Nucleus accumbens (tissue), 56 donors: ENCODE measurements at places on chromosomes 3 and 15.

DNA sequence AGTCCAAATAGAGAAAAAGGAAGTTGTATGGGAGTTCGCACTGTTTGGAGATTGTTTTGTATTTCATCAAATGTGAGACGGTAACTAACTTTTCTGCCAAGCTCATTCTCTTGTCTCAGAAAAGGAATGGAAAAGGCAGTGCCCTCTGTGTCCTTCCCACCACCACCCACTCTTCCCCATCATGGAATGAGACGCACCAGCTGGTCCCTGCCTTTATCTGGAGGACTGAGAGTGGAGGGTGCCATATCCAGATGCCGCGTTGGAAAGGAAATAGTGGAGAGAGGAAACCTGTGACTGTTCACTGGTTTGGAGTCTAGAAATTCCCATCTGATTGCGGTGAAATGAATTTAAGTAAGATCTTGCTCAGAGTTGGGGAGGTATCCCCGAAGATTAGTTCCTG lies 3.7 kb upstream of the CCK start:
- DNase-seq: no peak

GRCh38 chr15:99279827-99280226 lies 28.5 kb downstream of the LRRC28 start:
- no peak for DNase-seq

- no peak for DNase-seq
Measured at GRCh38 chr15:74389241-74390048, 22.0 kb upstream of the CYP11A1 start.

DNA sequence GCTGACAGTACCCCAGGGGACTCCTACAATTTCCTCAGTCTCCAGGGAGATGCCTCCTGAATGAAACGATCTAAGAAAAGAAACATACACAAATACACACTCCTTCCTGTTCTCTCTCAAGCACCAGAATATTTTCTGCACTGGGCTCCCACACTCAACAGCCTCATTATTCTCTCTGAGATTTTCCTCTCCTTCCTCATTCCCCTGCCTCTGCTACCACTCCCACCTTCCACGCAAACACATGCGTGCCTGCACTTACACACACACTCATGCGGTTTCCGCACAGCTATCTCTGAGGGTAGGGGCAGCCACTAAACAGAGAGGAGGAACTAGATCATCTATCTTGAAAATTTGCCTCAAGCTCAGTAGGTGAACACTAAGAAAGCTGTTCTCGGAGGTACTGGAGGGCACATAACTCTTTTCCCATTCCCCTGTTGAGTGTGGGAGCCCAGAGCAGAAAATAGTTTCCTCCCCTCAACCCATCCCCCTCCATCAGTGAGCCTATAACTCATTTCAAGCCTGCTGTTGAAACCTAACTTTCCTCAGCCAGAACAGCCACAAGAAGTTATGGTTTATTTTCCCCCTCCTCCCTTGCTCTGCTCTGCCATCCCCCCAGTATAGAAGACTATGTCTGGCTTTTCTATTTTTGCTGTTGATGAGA lies 30.5 kb upstream of the TIPARP start:
- DNase-seq: no peak

DNA sequence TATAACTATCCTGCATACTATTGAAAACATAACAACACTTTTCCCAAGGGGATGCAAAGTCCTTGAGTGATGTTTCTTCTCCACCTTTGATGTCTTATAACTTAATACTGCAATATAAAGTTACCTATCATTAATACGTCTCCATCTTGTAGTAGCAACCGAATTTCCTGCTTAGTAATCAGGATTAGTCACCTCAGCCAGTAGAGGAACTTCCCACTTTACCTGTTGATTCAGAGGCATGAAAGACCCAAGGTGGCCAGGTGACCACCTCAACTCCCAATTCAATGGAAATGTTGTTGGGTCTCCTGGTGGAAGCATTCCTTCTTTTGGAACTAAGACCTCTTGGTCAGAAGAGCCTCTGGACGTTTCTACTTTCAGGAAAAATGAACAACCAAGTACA lies 3.5 kb upstream of the TMCC1 start:
- DNase-seq: no peak

DNA sequence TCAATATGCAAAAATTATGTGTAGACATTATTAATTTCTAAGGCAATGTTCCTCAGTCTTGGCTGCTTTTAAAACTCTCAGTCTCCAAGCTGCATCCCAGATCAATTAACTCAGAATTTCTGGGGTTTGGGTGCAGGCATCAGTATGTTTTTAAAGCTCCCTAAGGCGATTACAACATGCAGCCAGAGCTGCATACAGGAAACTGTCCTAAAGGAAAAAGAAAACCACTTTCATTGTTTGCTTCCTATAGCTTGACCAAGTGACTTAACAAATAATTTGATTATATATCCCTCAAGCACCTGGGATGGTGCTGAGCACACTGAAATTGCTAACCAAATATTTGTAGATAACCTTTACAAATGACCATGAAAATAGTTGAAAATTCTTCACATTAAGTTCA lies 194.7 kb downstream of the DTWD1 start:
- DNase-seq: no peak

GRCh38 chr3:156834435-156834834 lies 8.3 kb downstream of the LEKR1 start:
- DNase-seq: no peak

DNA sequence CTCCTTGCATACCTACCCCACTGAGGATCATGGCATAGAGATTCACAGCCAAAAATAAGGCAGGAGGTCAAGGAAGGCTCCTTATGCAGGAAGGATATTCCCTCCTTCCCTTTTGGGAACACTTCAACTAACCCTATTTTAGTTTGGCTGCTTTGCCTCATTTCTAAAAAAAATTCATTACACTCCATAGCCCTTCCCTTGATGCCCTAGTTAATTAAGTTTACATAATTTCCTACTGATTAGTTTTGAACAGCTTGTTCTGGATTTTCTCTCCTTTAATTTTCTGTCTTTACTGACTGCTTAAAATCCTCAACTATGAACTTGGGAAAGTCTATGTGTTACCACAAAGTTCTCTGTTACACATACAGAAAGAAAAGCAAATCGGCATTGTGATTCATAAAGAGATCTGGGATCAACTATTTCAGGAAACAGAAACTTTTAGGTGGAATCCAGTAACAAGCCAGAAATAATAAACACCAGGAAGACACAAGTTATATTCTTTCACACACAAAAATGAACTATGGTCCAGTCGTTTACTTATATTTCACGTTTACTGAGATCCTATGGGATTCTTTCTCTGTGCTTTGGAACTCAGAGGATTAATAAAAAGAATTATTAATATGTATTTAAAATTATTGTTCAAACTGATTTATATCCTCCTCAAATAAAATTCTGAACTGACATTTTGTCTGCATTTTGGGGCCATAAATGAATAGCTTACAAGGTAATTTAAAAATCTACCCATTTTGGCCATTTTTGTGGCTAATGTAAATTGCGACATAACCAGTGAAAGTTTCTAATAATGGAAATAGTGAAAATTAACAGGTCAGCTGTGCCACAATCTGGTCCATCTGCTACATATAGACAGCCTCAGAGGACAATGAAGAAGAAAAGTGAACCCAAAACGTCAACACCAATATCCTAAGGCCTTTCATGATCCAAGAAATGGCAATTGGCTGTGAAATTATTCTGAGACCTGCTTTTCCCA lies 113.8 kb downstream of the FRMD5 start:
- DNase-seq: no peak

DNA sequence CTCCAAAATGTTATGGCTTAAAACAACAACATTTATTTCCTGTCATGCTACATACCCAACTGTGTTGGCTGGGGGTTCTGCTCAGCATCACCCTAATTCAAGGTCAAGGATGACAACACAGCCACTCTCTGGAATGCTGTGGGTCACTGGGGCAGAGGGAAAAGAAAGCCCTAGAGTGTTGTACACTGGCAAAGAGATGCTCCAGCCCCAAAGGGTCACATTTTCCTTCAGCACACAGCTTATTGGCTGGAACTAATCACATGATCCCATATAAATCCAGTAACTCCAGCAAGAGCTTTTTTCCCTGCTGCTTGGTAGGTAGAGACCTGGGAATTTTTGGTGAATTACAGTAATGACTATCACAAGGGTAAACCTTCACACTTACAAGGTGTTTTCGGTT lies 1041.4 kb downstream of the NTRK3 start:
- DNase-seq: no peak

GRCh38 chr3:172787746-172788145 lies 37.2 kb downstream of the ECT2 start:
- DNase-seq: no peak

DNA sequence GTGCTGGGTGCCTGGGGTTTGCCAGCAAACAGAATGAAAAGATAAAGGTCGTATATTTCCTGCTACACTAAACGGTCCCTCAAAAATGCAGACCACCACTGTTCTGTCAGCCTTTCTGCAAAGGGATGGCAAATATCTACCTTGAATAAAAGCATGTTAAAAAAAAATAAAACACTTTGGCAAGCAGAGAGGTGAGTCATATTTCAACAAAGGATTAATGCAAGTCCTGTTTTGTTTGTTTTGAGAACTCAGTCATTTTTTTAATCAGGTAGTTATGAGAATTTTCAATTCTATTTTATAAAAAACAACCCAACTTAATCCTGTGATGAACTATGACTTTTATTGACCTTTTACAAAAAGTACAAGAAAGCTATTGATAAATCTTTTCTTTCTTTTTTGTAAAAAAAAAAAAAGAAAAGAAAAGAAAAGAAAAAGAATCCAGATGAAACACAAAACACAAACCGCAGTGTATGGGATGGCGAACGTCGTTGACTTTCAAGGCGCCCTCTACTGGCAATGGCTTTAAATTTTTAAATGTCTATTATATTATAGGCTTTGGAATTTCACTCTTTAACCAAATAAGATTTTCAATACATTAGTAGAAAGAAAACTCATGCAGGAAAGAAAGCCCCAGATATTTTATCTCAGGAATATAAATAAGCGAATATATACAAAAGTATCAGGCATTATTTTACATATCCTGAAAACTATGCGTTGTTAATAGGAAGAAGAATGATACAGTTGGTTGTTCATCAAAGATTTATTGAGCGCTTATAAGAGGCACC lies 87.8 kb downstream of the NCEH1 start:
- DNase-seq: no peak
